ENCODE measurements at places on chromosomes 7 and 10.

DNA sequence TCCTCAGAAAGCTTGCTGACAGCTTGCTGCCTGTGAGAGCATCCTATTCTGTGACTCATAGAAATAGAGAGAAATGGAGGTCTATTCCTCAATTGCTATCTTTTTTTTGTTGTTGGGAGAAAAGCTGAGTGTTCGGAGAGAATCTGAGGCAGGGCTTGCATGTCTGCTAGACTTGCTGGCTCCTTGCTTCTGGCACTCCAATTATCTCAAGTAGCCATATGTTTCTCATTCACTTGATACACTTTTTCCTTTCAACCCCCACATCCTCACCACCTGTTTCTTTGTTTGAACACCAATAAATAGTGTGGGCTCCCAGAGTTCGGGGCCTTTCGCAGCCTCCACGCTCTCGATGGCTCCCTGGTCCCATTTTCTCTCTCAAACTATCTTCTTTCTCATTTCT, 172.2 kb downstream of the SH2D4B start:
- no peak for DNase-seq

- no peak for DNase-seq
Measured at GRCh38 chr7:18018296-18019215, 9.1 kb downstream of the PRPS1L1 start.

GRCh38 chr10:30079408-30079807, 20.0 kb upstream of the JCAD start:
- DNase-seq = no peak

GRCh38 chr7:132053871-132054270, 497.4 kb upstream of the PODXL start:
- no peak for DNase-seq

DNA sequence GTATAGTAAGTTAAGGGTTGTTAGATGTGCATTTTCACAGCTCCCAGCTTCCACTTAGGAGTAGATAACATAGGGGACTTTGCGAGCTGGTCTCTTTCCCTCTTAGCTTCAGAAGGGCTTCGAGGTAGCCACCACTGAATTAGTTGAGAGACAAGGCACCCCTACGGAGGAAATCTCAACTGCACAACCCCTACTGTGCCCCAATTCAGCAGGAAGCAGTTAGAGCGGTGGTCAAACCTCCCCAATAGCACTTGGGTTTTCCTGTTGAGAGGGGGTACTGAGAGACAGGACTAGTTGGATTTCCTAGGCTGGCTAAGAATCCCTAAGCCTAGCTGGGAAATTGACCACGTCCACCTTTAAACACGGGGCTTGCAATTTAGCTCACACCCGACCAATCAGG, 1.1 kb upstream of the HERPUD2 start:
- no peak for DNase-seq

GRCh38 chr10:112307358-112308124, 24.3 kb downstream of the TECTB start:
- DNase-seq = no peak

GRCh38 chr7:1428941-1429501, 30.2 kb downstream of the MICALL2 start:
- DNase-seq = no peak

GRCh38 chr10:50992972-50993766, 81.1 kb upstream of the PRKG1 start:
- no peak for DNase-seq

GRCh38 chr7:134547397-134548054, 1.4 kb upstream of the AKR1B15 start:
- DNase-seq = peak; percentile 47

DNA sequence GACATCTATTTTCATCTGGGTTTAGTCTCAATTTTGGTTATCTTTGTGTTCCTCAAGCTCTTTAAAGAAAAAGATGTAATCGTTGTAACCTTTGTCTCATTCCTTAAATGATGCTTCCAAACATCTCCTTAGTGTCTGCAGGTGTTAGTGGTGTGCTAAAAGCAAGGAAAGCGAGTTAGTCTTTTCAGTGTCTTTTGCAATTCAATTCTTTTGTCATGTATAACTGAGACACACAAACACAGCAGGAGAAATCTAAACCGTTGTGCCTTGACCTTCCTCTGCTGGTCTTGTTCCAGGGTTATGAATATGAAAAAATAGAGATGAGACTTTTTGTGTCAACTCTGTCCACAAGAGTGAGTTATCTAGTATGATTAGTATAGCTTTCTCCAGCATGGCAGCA, 40.7 kb downstream of the PIK3CG start:
- no peak for DNase-seq

GRCh38 chr10:103327906-103328305, 23.0 kb downstream of the PCGF6 start:
- no peak for DNase-seq

DNA sequence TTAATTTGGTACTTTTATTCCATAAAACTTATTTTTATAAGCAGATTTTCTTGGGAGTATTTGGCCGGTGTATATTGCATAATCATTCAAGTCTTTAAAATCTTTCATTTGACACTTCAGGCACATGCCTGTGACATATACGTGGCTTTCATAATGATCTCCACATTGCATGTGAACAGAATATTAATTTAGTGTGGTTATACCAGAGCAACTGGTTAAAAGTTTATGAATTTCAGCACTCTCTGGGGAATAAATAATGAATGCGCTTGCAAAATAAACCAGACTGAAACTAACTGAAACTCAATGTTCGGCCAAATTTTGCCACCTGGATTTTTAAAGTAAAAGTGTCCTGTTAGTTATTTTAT, 242.3 kb downstream of the GLI3 start:
- DNase-seq = no peak

GRCh38 chr7:33904681-33905388, 504 bp upstream of the BMPER start:
- peak; percentile 5 for DNase-seq

DNA sequence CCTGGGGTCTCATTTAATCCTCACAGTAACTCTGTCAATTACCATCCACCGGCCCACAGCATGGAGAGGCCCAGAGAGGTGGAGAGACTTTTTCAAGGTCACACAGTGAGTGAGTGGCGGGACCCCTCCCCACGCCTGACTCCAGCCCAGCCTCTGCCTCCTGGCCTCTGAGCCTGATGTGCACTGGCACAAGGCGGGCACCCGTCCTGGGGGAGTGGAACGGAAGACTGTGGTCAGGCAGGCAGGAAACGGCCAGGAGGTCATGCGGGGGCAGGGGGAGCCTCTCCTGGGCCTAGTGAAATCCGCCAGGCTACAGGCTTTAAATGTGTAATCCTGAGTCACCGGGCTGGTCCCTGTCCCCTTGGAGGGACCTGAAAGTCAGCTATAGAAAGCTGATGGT, 32.2 kb downstream of the ZCCHC24 start:
- no peak for DNase-seq
